HCT116 (cell line): ENCODE measurements at places on chromosomes 16 and 17.
A peak's percentile ranks its signal among the peaks of the same experiment; 100 is the strongest.

DNA sequence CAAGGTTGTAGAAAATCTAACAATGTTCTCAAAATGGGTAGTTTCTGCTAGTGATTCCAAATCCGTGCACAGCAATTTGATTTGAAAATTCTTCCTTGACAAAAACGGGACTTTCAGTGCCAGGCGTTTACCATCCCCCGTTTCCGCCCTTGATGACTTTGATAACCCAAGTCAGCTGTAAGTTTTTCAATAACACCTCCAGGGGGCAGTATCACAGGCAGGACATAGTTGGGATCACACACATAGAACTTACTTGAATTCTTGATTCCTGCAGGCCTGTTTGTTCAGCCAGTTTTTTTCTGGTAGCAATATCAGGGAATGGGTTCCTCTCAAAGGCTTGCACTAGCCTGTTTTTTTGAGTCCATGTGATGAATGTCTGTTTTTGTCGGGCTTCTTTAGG, 5.6 kb downstream of the DUXB start:
- DNase-seq: peak; percentile 19

- no peak for DNase-seq
These were observed 137.0 kb upstream of the SOX9 start for GRCh38 chr17:71983828-71984227.

DNA sequence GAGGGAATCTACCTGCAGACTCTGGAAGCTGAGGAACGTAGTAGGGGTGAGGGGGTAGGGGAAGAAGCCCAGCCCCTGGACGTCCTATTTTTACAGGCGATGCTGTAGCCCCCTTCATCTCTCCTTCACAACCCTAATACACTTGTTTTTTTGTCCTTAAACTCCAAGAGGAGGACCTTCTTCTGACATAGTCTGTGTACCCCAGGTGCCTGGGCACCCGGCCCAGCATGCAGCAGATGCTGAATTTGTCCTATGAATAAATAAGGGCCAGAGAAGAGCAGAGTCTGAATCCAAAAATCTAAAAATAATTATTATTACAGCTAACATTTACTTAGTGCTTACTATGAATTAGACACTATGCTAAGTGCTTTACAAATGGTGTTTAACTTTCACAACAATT, 5.1 kb downstream of the KIF18B start:
- no peak for DNase-seq

- DNase-seq: no peak
These were observed 478.3 kb upstream of the ZFHX3 start for GRCh38 chr16:73526011-73526804.

DNA sequence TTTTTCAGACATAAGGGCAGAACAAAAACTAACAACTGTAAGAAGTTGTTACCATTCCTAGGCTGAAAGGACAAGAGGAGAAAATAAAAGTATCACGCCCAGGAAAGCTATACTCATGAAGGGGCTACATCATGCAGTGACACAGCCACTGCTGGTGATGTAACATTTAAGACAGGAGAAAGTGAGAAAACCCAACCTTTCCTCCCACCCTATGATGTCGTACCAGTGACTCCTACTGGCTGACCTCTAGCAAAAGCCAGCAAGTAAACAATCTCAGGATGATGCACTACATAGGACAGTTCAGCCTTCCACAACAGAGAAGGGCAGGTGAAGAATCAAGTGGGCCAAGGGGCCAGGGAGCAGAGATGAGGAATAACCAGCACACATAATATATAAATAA, 14.0 kb upstream of the OR1E2 start:
- peak; percentile 34 for DNase-seq

DNA sequence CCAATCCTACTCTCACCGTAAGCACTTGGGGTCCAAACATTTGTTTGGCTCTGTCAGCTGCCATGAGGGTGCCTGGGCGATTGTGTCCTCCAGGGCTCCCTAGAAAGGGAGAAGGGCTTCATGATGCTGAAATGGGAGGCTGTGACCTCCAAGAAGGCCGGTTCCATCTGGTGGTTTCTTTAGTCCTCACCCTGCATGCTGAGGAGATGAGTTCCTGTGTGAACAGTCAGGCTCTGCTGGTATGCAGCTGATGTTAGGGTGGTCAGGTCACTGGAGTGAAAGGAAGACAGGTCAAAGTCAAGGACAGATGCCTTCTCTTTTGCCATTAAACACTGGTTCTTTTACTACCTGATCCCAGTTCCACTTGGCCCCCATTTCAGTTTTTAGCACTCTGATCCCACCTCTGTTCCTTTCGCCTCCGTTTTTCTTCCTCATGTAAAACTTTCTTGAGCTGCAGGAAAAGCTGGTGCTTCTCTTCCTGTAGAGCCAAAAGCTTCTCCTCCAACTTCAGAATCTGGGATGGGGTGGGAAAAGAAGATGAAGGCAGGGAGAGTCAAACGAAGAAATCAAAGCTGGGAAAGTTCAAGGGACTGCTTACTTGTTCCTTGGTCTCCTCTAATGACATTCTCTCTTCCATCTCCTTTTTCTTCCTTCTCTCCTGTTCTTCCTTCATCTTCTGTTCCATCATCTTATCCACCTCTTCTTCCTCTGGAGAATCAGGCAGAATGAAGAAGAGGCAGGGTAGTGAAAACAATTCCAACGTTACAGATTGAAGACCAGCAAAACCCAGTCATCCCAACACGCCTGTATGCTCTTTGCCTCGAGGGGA, 1.1 kb downstream of the GPS2 start:
- DNase-seq: no peak
